NAMALWA (cell line): ENCODE measurements at places on chromosomes 3 and 15.

GRCh38 chr3:73228959-73229358 is 167.5 kb downstream of the EBLN2 start:
- no peak for DNase-seq

- DNase-seq = peak; percentile 51
These were observed 18.2 kb downstream of the ABTB1 start for GRCh38 chr3:127690823-127691452.

GRCh38 chr15:63322541-63322940 is 45.1 kb downstream of the APH1B start:
- DNase-seq = no peak

DNA sequence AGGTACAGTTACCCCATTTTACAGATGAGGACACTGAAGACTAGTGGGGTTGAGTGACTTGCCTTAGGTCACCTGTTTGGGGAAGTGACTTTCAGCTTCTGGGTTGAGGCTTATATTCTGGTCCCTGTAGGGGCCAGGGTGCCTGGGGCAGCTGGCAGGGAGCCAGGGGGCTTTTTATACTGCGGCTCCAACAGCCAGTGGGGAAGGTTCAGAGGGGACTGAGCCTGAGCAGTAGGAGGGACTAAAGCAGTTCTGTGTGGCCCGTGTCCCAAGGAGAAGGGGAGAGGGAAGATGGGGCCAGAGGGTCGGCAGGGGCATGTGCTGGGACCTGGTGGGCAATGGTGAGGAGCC is 37.7 kb downstream of the SLC6A6 start:
- no peak for DNase-seq

DNA sequence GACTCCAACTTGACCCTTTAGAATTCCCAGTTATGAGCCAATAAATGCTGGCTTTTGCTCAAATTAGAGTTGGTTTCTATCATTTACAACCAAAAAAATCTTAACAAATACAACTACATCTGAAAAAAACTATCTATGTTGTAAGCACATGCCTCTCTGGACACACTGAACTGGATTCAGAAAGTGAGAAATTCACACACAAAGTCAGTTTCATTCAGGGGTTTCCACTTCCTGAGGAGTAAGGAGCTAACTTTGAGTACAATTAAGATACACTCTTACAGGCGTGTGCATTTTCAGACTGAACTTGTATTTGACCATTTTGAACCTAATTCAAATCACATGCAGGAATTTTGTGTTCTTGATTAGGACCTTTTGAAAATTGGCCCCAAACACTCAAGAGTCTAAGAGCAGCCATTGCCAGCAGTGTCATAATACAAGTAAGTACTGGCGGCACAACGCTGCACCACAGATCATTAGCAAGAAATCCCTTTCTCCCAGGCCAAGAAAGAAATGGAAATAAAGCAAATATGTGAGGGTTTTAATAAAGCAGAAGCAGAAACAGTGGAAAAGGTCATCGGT is 31.2 kb downstream of the LINS1 start:
- no peak for DNase-seq

GRCh38 chr15:76418352-76419140 is 82.0 kb downstream of the ISL2 start:
- no peak for DNase-seq

- no peak for DNase-seq
These were observed 230.9 kb downstream of the XXYLT1 start for GRCh38 chr3:195040094-195040493.
